Epithelial cell of proximal tubule (primary cell): ENCODE measurements at places on chromosomes 11 and 22. TPM values are rescaled to one million over a fixed set of nuclear protein-coding genes. Genes with fewer than 3 reads are reported as not detected.

GRCh38 chr11:134596404-134596803, 184.4 kb upstream of the B3GAT1 start:
- no peak for DNase-seq

DNA sequence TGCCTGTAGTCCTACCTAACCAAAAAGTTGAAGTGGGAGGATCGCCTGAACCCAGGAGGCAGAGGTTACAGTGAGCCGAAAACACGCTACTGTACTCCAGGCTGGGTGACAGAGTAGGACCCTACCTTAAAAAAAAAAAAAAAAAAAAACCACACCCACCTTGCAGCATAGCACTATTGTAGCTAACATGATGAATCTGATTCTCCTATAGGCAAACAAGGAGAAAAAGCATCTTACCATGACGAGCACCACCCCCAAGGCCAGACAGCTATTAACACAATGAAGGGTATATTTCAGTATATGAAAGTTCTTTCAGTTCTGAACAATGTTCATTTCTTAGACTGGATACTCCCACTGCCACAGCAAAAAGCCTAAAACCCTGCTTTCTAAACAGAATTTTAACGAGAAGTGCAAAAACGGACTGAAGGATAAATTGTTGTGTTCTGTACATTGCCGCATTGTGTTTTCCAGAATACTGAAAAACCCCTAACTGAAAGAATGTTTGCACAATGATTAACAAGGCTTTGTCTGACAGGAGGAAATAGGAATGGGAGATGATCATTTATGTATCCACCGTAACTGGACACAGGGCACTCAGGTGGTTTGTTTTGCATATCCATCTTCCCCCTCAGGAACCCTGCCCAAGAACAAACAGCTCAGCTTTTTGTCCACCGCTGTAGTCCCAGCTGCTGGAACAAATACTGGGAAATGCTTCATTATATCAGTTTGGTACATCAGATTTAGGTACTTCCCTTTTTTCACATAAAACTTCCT, 8.9 kb downstream of the PISD start:
- DNase-seq = peak; percentile 66

The SHISA8 gene
- total RNA-seq = not detected in 2 replicates

GRCh38 chr11:134466156-134466555, 54.1 kb upstream of the B3GAT1 start:
- no peak for DNase-seq

DNA sequence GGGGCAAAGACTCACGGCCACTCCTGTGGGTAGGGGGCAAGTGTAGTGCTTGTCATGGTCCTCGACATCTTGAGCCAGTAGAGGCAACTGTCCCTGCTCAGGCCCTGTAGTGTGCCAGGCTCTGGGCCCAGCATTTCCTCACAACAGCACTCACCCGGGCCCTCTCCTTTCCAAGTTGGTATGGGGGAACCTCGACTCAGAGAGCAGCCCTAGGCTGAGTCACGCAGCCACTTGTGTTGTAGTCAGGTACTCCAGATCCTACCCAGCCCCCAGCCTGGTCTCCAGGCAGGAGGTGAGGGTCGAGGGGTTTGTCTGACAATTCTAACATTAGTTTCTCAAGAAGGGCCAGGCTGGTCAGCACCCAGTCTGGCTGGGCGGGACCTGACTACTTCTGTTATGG, 4.1 kb downstream of the RELT start:
- no peak for DNase-seq

GRCh38 chr22:26463101-26463661, 20.4 kb downstream of the HPS4 start:
- DNase-seq = no peak

The MGAT3 gene
- 0.65 and 2.4 TPM in 2 replicates for total RNA-seq

DNA sequence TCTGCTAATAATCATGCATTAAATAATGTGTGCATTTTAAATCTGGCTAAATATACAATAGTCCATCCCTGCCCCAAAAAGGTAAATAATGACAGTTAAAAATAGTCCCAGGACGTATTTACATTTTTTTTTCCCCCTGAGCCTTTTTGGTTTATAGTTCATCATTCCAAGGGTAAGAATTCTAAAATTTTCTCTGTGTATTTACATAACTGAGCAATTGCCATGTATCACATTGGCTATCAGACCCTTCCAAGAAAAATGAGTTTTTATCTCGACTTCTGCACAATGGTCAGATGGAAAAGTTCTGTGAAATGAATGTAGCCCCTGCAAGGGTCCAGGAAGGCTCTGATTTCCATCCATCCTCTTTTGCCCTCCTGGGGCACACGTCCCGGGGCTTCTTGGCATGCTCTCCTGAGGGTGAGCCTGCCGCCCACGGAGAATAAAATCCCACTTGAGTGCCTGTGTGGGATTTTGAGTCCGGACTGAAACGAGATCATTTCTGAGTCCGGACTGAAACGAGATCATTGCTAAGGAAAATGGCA, 94.1 kb upstream of the ANO1 start:
- DNase-seq = no peak

The OR52N4 gene
- not detected in 2 replicates for total RNA-seq

- DNase-seq = no peak
Observed at GRCh38 chr11:113393501-113393985, 6.0 kb downstream of the ANKK1 start.

GRCh38 chr22:19848298-19849224, 6.1 kb downstream of the GNB1L start:
- no peak for DNase-seq

GRCh38 chr11:111586388-111586831, 15.8 kb upstream of the SIK2 start:
- peak; percentile 80 for DNase-seq

The LGR4 gene
- 62.7 and 64.2 TPM in 2 replicates for total RNA-seq

The PDE3B gene
- 4.8 and 5.1 TPM in 2 replicates for total RNA-seq

The MYO7A gene
- total RNA-seq = 0.23 and 0.29 TPM in 2 replicates
